ENCODE measurements at places on chromosomes 16 and 17. TPM values are rescaled to one million over a fixed set of nuclear protein-coding genes. Genes with fewer than 3 reads are reported as not detected.

DNA sequence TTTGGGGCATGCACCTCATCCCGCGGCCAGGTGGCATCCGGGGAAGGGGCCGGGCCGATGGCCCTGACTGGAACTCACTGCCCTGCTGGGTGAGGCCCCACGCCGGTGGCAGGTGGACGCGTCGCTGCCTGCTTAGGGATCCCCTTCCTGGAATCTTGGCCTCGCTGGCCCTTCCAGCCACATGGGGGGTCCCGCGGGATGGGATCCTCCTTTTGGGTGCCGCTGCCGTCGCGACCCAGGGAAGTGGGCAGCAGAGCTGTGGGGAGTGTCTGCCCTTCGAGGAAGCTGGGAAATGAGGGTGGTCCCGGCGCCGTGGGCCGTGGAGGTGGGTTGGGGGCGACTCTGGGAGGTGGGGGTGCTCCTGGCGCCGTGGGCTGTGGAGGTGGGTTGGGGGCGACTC lies 12.8 kb downstream of the METRNL start:
- DNase-seq: no peak

Gene G6PC1
- not detected for total RNA-seq

DNA sequence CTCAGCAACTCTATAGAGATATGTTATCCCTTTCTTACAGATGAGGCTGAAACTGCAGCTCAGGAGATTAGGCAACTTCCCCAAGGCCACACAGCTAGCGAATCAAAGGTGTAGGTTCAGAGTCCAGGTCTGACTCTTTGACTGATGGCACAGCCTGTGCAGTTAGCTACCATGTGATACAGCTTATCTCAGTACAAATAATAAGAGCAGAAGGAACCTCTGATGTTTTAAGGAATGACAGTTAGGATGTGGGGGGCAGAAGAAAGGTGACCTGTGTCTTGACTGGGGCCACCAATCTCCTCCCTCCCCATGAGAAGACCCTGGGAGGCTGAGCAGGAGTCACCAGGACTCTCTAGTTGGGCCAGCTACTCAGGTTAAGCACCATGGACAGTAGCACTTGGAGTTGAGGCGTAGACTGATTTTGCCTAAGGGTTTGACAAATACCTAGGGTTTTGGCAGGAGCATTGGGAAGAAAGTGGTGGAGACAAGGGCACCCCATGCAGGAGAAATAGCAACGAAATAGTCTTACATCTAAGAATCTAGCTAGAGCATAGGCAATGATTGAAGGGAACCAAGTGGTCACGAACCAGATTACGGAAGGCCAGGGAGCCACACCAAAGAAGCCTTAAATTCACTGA lies 22.8 kb upstream of the ACSM2B start:
- DNase-seq: no peak

DNA sequence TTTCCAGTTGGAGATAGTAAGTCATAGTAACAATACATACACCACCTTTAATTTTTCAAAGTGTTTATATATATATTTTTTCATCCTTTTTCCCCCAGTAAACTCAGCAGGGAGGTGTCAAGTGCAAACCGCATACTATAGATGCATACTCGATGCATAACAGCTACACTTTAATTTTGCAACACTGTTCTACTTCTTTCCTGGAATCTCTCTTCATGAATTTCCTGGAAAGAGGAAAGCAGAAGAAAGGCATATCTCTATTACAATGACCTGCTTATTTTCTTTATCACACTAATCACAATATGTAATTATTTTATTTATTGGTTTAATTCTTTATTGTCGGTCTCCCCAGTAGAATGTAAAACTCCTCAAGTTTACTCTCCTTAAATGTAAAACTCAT lies 140.0 kb downstream of the SNX11 start:
- no peak for DNase-seq

DNA sequence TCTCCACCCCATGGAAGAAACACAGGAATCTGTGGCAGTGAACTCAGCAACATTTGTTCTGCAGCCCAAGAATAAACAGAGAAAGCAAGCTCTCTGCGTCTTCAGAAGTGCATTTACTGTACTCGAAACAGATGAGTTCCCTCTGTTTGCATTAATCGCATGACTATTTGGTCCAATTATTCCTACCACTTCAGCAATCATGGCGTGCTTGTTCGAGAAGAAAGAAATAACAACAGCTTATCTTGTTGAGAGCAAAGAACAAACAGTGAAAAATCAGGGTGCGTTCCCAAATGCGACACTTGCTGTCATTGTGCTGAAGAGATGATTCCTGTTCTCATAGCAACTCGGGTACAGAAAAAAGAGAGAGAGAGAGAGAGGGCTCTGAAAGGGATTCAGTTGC lies 445.3 kb upstream of the MAF start:
- DNase-seq: no peak

DNA sequence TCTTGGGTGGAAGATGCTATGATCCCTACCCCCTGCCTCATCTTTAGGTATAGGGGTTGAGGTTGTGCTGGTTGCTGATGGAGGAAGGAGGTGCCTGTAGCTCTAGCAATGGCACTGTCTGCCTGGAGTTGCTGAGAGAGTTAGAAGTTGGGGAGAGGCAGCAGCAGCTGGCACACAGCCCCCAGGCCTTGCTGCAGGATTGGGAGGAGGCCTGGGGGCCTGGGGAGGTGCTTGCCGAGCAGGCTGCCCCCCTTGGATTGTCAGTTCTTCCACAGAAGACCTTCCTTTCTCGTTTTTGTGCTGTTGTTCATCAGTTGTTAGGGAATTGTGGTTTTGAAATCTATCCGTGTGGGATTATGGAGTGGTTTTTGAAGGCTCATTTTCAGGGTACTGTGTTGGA lies 52.9 kb downstream of the SEC14L1 start:
- no peak for DNase-seq

DNA sequence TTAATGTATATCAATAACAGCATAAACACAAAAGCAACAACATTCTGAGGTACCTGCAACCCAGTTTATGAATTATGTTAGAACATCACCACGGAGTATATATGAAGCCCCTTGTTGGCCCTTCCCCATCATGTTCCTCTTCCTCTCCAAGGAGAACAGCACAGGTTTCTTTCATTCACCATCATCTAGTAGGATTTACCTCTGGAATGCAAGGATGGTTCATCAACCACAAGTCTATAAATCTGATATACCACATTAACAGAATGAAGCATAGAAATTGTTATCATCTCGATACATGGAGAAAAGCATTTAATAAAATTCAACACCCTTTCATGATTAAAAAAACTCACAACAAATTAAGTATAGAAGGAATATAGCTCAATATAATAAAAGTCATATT lies 6.2 kb upstream of the PRSS54 start:
- DNase-seq: no peak

Gene PRSS33
- total RNA-seq: not detected

Gene BAHCC1
- 19.3 TPM for total RNA-seq

- no peak for DNase-seq
Observed at GRCh38 chr16:88871730-88872416, 5.4 kb upstream of the PABPN1L start.

- DNase-seq: no peak
Observed at GRCh38 chr17:11332706-11333105, 91.7 kb downstream of the SHISA6 start.

DNA sequence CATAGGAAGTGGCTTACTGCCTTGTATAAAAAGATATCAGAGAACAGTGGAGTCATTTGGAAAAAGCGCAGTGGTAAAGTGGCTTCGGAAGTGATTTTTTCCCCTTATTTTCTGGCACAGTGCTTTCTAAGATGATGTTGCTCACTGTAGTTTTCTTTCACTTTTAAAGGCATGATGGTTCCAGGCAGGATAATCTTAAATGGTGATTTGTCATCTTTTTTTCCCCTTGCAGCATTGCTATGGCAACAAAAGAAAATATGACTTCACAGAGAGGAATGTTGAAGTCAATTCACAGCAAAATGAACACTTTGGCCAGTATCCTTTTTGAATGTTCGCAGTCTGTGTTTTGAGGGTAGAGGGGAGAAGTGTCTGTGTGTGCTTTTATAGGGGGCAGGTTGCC lies 42.5 kb downstream of the GOSR1 start:
- peak; percentile 50 for DNase-seq

Gene ADAM11
- 0.23 TPM for total RNA-seq

Gene LDHD
- total RNA-seq: 0.12 TPM

DNA sequence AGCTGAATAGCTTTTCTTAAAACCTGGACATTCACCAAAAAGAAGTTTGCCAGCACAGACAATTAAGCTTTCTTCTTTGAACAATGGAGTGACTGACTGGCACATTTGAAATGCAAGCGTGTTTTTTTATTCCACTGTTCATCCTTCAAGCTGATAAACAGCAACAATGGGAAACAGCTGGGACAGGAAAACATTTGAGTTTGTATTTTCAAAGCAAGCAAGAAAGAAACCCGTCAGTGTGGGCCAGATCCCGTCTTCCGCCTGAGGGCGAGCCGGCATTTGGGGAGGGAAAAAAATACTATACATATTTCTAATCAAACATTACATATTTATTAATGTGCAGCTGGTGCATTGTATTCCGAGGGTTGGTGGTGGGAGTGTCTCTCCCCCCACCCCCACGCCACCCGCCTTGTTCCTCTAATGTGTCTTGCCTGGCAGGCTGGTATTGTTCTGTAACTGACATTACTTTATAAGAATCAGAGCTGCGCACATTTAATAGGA lies 94.3 kb downstream of the CYLD start:
- DNase-seq: no peak

GRCh38 chr17:56744721-56745120 lies 89.0 kb downstream of the C17orf67 start:
- DNase-seq: no peak

- no peak for DNase-seq
Observed at GRCh38 chr17:33864758-33865229, 390.3 kb upstream of the CCL2 start.

DNA sequence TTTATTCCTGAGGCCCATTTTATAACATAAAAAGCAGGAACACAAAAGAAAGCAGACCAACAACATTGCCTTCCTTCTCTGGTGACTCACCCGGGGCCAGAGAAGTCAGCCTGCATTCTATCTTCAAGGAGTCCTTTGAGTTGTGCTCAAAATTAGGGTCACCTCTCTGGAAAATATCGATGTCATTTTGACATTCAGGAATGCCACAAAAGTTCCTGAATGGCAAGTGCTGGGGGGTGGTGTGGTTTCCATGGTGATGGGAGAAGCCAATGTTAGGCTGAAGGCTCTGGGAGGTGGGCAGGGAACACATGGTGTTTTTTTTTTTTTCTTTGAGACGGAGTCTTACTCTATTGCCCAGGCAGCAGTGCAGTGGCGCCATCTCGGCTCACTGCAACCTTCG lies 159.6 kb downstream of the HAPSTR1 start:
- no peak for DNase-seq

Gene ZP2
- not detected for total RNA-seq

Gene PRSS36
- total RNA-seq: not detected

- no peak for DNase-seq
Observed at GRCh38 chr16:1825864-1826690, 548 bp downstream of the HAGH start.

DNA sequence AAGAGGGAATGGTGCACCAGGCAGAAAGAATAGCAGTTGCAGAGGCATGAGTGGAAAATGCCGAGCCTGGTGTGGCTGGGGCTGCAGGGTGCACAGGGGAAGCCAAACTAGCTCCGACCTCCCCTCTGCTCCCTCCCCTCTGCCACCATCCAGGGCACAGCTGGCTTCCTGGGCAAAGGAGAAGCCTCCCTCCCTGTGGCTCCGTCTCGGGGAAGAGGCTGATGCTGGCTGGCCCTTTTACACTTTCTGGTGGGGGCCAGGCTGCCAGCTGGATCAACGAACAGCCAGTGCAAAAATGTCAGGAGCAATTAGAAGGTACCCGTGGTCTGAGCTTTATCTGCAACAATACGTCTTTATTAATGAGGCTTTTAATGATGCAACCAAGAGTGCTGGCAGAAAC lies 37.1 kb upstream of the KCNJ12 start:
- DNase-seq: no peak

DNA sequence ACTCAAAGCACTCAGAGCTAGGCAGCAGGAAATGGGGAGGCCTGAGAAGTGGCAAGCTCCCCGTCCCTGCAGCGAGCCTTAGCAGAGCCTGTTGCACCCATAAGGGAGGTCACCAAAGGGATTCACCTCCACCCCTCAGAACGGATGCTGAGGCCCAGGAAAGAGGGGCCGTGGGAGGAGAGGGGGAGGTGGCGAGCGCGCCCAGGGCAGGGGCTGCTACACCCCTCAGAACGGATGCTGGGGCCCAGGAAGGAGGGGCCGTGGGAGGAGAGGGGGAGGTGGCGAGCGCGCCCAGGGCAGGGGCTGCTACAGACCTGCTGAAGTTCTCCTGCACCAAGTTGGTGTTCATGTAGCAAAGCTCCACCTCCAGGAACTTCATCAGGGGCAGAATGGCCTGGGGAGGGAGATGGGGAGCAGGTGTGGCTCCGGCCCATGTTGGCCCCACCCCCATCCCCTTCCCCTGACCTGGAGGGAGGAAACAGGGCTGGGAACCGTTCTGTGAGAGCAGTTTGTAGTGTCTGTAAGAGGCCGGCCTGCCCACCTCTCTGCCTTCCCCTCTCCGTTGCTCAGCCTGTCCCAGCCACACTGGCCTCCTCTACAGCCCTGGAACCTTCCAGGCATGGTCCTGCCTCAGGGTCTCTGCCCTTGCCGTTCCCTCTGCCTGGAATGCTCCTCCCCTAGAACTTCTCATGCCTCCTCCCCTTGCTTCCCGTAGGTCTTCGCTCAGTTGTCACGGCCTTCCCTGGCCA lies 11.4 kb downstream of the UNC13D start:
- DNase-seq: no peak

Gene SPNS3
- total RNA-seq: 0.24 TPM

DNA sequence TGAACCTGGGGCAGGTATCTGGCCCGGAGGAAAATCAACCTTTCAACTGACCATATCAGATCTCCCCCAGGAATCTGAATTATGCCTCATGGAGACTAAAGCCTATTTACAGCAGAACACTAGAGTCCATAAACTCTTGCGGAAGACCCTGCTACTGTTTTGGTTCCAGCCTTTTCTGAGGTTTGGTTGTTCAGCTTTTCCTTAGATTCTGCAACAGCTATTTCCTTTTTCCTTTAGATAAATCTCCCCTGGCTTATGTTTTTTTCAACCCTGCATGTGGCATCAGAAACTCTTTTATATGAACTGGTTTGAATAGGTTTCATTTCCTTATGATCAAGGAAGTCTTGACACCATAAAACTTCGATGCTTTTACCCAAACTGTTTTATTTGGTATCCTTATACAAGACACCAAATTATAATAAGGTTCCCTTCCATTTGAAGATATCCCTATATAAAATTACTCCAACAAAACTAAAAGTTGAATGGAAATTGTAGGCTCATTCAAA lies 13.1 kb downstream of the SPOP start:
- DNase-seq: no peak
